ENCODE measurements at places on chromosomes 3 and 15. TPM values are rescaled to one million over a fixed set of nuclear protein-coding genes. Genes with fewer than 3 reads are reported as not detected.

Gene DHFR2
- 4.2 TPM for total RNA-seq

Gene C15orf62
- total RNA-seq, result 0.13 TPM

Gene TBC1D23
- total RNA-seq, result 11.0 TPM

Gene CCR5
- not detected for total RNA-seq

Measured in A549 treated with Hydrocortisone at 1 μM for 4 hours (cell line).